Stimulated activated CD4-positive, alpha-beta T cell treated with anti-CD3 and anti-CD28 coated beads, Interleukin-1b, Interleukin-23, amount 100 ng/mL, for 1 hour (primary cell): ENCODE measurements at places on chromosomes 4 and X.

DNA sequence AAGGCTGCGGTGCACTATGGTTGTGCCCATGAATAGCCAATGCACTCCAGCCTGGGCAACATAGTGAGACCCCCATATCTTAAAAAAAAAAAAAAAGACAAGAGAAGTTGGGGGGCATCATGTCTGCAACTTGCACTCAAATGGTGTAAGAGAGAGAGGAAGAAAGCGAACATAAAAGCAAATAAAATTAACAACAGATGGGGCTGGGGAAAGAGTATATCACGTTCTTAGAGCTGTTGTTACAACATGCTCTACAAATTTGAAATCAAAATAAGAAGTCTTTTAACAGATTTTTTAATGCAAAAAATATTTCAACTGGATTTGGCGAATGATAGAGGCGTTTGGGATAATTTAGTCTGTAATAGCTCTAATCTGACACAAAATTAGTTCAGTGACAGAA, 144.9 kb downstream of the FNIP2 start:
- DNase-seq = no peak

DNA sequence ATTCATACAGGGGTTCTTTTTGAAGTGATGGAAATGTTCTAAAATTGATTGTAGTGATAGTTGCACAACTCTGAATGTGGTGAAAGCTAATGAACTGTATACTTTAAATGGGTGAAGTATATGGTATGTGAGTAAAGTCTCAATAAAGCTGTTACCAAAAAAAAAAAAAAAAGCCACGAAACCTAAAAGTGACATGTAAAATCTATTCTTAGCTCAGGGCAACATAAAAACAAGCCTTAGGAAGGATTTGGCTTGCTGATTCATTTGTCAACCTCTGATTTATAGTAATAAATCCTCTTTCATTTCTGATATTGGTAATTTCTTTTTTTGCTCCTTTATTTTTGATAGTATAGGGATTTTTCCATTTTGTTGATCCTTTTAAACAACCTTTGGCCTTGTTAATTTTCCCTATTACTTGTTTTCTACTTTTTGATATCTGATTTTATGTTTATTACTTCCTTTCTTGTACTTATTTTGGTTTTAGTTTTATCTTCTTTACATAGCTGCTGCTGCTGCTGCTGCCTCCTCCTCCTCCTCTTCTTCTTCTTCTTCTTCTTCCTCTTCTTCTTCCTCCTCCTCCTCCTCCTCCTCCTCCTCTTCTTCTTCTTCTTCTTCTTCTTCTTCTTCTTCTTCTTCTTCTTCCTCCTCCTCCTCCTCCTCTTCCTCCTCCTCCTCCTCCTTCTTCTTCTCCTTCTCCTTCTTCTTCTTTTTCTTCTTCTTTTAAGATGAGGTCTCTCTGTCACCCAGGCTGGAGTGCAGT, 79.4 kb downstream of the ADGRG4 start:
- DNase-seq = no peak

GRCh38 chr4:154928640-154929257, 147.7 kb downstream of the RBM46 start:
- DNase-seq = no peak

- no peak for DNase-seq
Observed at GRCh38 chrX:146615628-146616348, 193.8 kb upstream of the CXorf51B start.

DNA sequence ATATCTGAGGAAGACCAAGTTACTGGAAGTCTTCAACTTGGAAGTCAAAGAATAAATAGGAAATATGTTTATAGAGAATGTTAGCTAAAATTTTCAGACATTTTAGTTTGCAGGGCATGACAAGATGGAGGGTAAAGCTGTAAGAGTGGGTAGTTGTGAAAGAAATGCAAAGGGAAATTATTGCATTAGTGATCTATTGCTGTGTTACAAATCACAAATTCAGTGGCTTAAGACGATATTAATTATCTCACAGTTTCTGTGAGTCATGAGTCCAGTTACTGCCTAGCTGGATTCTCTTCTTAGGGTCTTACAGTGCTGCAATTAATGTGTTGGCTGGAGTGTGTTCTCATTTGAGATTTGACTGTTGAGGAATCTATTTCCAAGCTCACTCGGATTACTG, 62.9 kb upstream of the CAMK2D start:
- DNase-seq = no peak
